ENCODE measurements at places on chromosomes 7 and 10.

DNA sequence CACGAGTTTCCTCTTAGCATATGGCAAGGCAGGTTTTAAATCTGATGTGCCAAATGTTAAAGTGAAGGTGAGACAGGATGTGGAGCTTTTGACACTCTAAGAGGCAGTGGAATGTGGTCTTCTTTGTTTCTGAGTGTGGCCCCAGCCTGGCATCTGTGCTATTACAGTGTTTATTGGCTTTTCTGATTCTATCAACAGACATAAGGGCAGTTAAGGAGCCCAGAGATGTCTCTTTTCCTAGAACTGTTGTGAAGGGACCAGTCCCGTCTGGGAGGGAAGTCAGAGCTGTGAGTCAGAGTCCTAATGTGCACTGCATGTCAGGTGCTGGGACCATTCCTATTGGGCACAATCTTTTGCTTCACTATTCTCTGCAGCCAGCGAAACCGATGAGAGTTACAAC lies 32.5 kb downstream of the TRUB1 start:
- no peaks in the 10 kb centered on the region for H3K36me3 ChIP-seq
- peaks cover 4% of the 10 kb centered on the region for H3K4me1 ChIP-seq
- no peak overlapping the region for H3K4me3 ChIP-seq
- DNase-seq: no peak
- no peak overlapping the region for H3K27ac ChIP-seq
- no peaks in the 10 kb centered on the region for H3K27me3 ChIP-seq

DNA sequence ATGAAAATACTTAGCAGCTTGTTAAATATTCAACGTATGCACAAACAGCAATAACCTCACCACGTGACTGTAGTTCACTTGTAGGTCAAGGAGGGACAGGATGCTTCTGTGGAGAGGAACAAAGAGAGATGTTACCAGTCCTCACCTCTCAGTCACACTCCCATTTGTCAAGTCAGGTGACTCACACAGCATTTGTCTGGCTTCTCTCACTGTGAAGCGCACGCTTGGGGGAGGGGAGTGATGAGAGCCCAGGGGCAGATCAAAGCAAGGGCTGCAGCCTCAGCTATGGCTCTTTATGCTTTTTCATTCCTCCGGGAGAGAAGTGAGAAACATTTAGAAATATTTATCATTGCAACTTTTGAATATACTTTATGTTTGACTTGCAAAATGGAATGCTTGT lies 2.9 kb upstream of the RBM20 start:
- H3K4me3 ChIP-seq: no peak overlapping the region
- no peak overlapping the region for H3K27ac ChIP-seq
- DNase-seq: no peak
- no peaks in the 10 kb centered on the region for H3K27me3 ChIP-seq
- H3K36me3 ChIP-seq: no peaks in the 10 kb centered on the region
- peaks cover 18% of the 10 kb centered on the region for H3K4me1 ChIP-seq

DNA sequence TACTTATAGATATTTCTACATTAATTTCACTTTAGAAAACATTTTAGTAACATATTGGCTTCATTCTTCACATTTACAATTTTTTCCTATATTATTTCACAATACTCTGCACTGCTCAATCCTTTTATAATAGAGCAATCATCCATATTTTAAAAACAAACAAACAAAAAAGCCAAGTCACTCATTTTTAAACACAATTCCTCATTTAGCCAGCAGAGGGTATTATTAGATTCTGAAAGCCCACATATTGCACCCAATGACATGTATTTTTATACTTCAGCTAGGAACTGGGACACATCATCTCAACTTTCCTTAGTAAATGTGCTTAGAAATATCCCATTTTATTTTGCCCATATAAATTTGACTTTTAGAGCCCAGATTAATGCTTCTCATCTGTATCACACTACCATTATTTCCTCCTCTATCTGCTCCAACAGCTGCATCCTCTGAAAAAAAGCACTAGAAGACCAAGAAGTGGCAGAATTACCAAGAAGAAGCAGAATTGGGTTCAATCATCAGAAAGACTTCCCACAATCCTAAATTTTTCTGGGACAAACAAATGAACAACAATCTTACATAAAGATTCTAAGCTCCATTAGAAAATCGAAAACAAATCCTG lies 29.5 kb downstream of the CTNNA3 start:
- H3K27me3 ChIP-seq: no peaks in the 10 kb centered on the region
- no peak overlapping the region for H3K4me3 ChIP-seq
- no peak for DNase-seq
- no peaks in the 10 kb centered on the region for H3K36me3 ChIP-seq
- H3K4me1 ChIP-seq: no peaks in the 10 kb centered on the region

GRCh38 chr7:102291056-102291915 lies 4.6 kb downstream of the SH2B2 start:
- no peak for DNase-seq
- H3K27me3 ChIP-seq: no peaks in the 10 kb centered on the region
- H3K4me1 ChIP-seq: peaks cover 17% of the 10 kb centered on the region
- H3K4me3 ChIP-seq: no peak overlapping the region
- H3K27ac ChIP-seq: no peak overlapping the region
- no peaks in the 10 kb centered on the region for H3K36me3 ChIP-seq

- no peak overlapping the region for H3K27ac ChIP-seq
- no peaks in the 10 kb centered on the region for H3K4me1 ChIP-seq
- H3K36me3 ChIP-seq: no peaks in the 10 kb centered on the region
- H3K4me3 ChIP-seq: no peak overlapping the region
- H3K27me3 ChIP-seq: no peaks in the 10 kb centered on the region
Measured at GRCh38 chr7:18320422-18320821, 175.1 kb upstream of the HDAC9 start.

DNA sequence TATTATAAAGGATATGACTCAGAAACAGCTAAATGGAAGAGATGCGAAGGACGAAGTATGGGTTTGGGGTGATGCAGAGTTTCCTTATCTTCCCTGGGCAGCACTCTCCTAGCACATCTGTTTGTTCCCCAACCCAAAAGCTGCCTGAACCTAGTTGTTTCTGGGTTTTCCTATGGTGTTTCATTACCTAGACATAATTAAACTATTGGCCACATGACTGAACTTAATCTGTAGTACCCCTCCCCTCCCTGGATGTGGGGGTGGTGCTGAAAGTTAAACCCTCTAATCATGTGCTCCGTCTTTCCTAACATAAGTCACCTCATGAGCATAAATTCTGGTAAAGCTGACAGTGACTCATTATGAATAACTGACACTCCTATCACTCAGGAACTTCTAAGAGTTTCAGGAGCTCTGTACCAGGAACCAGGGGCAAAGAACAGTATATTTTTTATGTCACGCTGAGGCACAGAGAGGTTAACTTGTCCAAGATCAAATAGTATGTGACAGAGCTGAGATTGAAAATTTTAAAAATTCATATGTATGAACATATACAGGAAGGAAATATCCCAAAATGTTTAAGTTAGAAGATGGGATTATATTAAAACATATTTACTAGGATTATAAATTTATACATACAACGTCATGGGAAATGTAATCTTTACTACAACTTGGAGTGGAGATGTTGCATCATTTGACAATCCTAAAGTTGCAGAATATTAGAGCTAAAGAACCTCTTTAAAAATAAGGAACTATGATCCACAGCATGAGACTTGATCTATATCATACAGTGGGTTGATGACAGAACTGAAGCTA lies 4.8 kb downstream of the STRIP2 start:
- H3K27ac ChIP-seq: no peak overlapping the region
- no peak for DNase-seq
- no peak overlapping the region for H3K4me3 ChIP-seq
- no peaks in the 10 kb centered on the region for H3K36me3 ChIP-seq
- no peaks in the 10 kb centered on the region for H3K27me3 ChIP-seq

DNA sequence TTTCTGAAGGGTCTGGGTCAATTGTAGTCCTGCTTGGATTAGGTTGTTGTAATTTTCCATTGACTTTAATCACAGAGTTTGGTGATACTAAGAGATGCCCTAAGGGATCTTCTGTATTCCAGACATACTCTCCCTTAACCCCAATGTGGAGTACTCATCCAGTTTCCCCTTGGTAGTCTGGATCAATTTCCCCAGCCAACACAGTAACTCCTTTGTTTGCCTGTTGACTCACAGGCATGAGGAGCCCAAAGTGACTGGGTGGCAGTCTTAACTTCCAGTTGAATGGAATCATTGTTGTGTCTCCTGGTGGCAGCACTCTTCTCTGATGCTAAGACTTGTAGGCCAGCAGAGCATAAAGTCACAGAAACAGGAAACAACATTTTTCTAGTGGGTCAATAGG lies 41.5 kb upstream of the PIK3CG start:
- no peaks in the 10 kb centered on the region for H3K4me1 ChIP-seq
- H3K36me3 ChIP-seq: no peaks in the 10 kb centered on the region
- no peak for DNase-seq
- no peak overlapping the region for H3K27ac ChIP-seq
- H3K27me3 ChIP-seq: no peaks in the 10 kb centered on the region

GRCh38 chr7:2417981-2418481 lies 14.6 kb downstream of the CHST12 start:
- H3K4me3 ChIP-seq: no peak overlapping the region
- peak; percentile 48 for DNase-seq
- H3K27ac ChIP-seq: peak overlapping the region; percentile 35
- H3K4me1 ChIP-seq: peaks cover 7% of the 10 kb centered on the region
- no peaks in the 10 kb centered on the region for H3K27me3 ChIP-seq

- H3K4me3 ChIP-seq: no peak overlapping the region
- no peak for DNase-seq
- no peak overlapping the region for H3K27ac ChIP-seq
Measured at GRCh38 chr7:135856356-135857144, 107.9 kb upstream of the FAM180A start.

GRCh38 chr7:26451997-26452396 lies 160.3 kb downstream of the SNX10 start:
- no peak for DNase-seq
- no peak overlapping the region for H3K27ac ChIP-seq
- no peaks in the 10 kb centered on the region for H3K27me3 ChIP-seq
- no peak overlapping the region for H3K4me3 ChIP-seq
- H3K4me1 ChIP-seq: peaks cover 4% of the 10 kb centered on the region

DNA sequence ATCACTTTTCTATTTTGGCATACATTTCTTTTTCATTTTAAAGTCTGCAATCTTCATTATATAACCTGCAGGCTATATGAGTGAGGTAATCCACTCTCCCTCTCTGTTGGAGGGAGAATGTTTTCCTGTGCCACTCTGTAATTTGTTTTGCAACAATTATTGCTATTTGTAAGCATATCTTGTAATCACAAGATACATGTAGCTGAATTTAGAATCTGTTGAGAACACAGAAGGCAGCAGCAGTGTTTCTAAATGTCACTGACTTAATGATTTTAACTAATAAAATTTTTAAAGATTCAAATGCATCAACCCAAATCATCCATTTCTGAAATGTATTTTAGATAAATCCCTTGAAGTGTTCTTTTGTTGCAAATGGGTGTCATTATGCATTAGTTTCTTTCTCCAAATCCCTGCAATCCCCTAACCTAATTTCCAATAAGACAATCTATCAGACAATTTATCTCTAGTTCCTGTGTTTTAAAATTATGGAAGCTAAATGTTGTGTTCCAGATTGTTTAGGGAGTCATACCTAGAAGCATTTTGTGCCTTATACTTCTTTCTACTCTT lies 19.8 kb upstream of the UMAD1 start:
- no peaks in the 10 kb centered on the region for H3K4me1 ChIP-seq
- H3K36me3 ChIP-seq: no peaks in the 10 kb centered on the region
- H3K27me3 ChIP-seq: no peaks in the 10 kb centered on the region
- DNase-seq: no peak
- H3K4me3 ChIP-seq: no peak overlapping the region
- no peak overlapping the region for H3K27ac ChIP-seq

- H3K27me3 ChIP-seq: no peaks in the 10 kb centered on the region
- H3K4me1 ChIP-seq: peaks cover 9% of the 10 kb centered on the region
- H3K36me3 ChIP-seq: no peaks in the 10 kb centered on the region
- no peak for DNase-seq
Measured at GRCh38 chr7:74619235-74619860, 38.2 kb upstream of the GTF2I start.

DNA sequence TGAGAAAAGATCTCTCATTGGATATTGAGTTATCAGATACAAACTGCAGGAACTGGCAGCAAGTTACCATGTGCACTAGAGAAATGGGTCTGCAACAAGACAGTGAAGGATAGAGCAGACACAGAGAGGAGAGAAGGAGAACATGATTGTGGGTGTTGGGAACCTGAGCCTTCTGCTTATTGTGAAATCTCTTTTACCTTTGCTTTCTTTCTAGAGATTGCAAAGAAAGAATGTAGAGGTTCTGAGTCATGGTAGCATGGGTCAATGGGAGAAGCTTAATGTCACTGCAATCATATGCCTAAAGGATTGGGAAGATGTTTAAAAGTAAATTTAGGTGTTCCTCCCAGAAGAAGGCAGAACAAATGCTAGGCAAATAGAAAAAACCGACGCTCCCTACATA lies 821.4 kb downstream of the CCSER2 start:
- no peak for DNase-seq
- H3K27me3 ChIP-seq: no peaks in the 10 kb centered on the region
- H3K4me3 ChIP-seq: no peak overlapping the region
- H3K4me1 ChIP-seq: no peaks in the 10 kb centered on the region
- peak overlapping the region; percentile 80 for H3K27ac ChIP-seq
- no peaks in the 10 kb centered on the region for H3K36me3 ChIP-seq

DNA sequence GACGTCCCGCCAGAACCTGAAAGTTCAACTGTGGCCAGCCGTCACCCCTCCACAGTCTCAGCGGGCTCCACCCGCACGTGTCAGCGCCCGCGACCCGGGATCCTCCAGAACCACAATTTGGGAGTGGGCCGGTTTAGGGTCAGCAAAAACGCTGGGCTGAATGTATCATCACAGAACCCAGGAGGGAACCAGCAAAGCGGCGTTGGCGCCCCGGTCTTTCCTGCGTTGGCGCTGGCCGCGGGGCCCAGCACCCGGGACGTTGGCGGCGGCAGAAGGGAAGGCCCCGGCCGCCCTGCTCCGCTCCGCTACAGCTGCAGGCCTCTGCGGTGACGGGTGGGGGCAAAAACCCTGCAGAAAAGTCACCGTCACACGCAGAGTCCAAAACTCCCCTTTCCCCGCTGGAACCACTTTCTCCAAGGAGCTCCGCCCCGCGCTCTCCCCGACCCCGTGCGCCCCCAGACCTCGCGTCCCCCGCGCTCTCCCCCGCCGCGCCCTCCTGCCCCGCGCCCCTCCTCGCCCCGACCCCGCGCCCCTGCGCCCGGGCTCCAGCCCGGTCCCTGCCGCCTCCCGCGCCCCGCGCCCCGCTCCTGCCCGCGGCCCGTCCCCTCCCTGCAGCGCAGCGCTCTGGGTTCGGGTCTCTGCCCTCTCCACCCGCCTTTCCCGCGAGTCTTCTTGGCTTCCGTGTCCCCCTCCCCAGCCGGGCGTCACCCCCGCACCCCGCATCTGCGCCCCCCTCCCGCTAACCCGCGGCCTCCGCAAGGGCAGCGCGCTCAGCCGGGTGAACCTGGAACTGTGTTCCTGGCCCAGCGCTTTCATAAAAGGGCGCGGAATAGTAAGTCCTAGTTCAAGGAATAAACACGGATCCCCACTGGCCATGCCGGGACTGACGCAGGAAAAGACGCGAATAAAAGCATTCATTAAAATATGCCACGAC lies 24.0 kb upstream of the RNF32 start:
- H3K27ac ChIP-seq: no peak overlapping the region
- no peaks in the 10 kb centered on the region for H3K36me3 ChIP-seq
- H3K4me1 ChIP-seq: no peaks in the 10 kb centered on the region
- no peaks in the 10 kb centered on the region for H3K27me3 ChIP-seq

Data from upper lobe of left lung (tissue), 6 donors.